GOT3 (cell line): ENCODE measurements at places on chromosomes 16 and 17.

DNA sequence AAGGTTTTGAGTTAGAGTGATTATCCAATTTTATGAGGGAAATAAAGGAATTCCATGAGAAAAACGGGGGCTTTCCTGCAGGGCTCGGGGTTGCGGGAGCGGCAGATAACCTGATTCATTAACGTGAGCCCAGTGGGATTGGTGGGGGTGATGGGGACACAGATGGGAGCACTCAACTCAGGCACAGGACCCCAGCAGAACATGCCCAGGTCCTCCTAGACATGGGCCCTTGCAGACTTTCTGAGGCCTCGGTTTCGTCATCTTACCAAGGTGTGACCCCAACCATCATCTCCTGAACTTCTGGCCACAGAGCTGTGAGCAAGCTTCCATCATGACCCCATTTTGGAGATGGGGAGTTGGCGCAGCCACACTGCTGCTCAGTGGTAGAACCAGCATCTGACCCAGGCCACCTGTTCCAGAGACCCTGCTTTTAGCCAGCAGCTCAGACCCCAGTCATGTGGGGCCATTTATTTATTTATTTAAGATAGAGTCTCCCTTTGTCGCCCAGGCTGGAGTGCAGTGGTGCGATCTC lies 22.3 kb downstream of the CARHSP1 start:
- DNase-seq: no peak

- no peak for DNase-seq
These were observed 536.9 kb downstream of the TMEM114 start for GRCh38 chr16:8053437-8053836.

DNA sequence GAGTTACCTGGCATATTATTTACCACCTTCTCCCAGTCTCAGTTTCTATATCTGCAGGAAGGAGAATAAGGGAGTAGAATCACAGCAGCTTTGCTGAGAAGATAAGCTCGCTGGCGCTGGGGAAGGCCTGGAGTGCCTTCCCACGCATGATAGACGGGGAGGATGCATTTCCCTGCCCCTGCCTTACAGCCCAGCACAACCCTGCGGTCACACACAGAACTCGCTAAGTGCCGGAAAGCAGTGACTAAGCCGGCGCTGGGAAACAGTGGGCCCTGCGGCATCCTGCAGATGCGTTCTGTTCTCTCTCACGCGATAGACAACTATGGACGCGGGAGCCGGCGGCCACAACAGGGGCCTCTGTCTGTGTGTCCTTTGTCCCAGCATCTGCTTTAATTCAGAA lies 4.8 kb downstream of the CA5A start:
- no peak for DNase-seq

DNA sequence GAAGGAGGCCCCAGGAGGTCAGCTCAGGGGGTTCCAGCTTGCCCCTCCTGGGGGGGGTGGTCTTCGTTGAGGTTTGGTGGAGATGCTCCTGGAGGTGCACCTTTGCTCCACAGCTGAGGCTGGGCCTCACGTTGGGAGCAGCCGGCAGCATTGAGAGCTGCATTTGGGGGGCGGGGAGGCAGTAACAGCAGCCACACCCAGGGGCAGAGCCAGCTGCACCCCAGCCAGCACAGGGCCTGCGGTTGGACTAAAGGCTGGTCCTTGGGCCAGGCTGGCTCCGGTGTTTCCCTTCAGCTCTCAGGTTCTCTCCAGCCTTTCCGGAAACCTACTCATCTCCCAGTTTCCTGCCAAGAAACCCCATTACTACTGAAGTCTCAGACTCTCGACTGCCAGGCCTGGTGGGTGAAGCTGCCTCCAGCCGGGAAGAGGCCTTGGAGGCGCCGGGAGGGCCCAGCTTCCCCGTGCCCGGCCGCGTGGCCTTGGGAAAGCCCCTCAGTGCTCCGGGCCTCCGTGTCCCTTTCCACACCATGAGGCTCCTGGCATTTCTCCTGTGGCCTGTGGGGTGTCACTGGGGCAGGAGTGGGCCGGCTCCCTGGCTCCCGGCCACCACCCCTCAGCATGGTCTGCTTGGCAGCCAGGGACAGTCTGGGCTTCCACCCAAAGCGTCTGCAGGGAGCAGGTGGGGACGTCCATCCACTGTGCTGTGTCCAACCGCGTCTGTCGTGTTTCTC lies 14.0 kb upstream of the BAIAP2 start:
- no peak for DNase-seq

DNA sequence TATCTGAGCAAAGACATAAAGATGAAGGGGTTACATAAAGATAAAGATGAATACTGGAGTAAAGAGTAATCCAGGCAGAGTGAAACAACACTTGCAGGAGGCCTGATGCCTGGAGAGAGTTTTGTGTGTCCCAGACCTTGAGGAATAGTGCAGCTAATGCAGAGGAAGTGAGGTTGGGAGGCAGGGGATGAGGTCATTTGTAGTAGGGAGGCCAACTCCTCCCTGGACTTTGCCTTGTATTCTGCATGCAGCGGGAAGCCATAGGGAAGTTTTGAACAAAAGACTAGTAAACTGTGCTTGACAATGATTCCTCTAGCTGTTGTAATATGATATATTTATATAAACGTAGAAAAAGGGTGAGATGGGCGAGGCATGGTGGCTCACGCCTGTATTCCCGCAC lies 356.6 kb downstream of the KCNJ2 start:
- DNase-seq: no peak
